NCI-H1930 (cell line): ENCODE measurements at places on chromosomes 1 and 21.

DNA sequence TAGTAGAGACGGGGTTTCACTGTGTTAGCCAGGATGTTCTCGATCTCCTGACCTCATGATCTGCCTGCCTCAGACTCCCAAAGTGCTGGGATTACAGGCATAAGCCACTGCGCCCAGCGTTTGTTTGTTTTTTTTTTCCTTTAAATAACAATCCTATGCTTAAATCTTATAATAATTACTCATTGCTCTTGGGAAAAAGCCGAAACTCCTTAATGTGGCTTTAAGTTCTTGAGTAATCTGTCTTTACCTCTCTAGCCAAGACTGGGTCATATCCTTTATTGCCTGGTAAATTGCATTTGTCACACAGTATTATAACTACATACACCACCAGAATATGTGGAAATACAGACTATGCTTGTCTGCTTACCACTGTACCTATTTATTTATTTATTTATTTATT lies 97.1 kb downstream of the MACF1 start:
- DNase-seq = no peak

GRCh38 chr21:37983336-37984095 lies 67.3 kb upstream of the KCNJ6 start:
- DNase-seq = no peak

GRCh38 chr1:85359874-85360721 lies 83.7 kb upstream of the BCL10 start:
- no peak for DNase-seq

GRCh38 chr1:181152892-181153633 lies 64.6 kb downstream of the IER5 start:
- DNase-seq = no peak

DNA sequence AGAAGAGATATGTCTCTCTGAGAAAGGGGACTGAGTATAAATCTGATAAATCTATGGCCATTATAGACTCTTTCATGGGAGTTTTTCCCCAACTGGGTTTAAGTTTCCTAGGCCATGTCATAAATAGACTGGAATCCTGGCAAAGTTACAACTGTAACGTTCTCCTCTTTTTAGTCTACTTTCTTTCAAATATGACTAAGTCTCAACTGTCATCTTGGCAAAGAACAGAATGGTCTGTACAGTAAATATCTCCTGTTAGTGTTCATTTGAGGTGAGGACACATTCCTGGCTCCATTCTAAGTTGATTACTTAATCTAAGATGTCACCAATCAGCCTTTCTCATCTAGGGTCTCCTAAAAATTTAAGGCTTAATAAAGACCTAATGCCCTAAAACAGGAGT lies 300.5 kb downstream of the BRINP2 start:
- DNase-seq = no peak

DNA sequence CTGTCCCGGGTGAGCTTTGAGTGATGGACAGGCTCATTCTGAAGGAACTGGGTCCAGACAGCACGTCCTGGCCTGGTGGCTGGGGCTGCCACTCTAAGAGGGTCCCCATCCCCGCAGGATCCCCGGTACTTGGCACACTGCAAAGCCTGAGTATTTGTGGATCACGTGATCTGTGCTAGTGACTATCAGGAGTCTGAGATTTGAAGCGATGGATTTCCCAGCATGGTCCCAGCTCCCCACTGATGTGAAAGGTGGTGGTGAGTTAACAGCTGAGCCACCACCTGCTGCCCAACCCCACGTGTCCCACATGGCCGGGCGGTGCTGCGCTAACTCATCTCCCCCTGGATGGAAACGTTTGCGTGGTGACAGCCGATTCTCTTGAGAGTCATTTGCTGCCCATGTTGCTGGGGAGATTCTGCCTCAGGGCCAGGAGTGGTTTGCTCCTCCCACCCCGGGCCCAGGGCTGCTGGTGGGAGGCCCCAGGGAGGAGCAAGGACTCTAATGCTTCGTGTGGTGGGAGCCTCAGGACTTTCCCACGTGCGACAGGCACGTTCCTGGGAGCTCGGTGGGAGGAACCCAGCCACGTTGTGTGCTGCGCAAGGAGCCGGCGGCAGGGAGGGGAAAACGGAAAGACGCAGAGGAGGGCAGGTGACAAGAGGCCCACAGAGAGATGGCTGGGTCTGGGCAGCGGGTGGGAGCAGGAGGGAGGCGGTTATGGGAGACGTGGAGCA lies 15.1 kb downstream of the FAAP20 start:
- no peak for DNase-seq

GRCh38 chr1:17156108-17156507 lies 36.9 kb upstream of the PADI2 start:
- DNase-seq = no peak

GRCh38 chr1:15207829-15208429 lies 39.1 kb upstream of the FHAD1 start:
- DNase-seq = no peak
